ENCODE measurements at places on chromosomes 7 and 10. TPM values are rescaled to one million over a fixed set of nuclear protein-coding genes. Genes with fewer than 3 reads are reported as not detected.

Gene SLC16A9
- total RNA-seq = 0.10 TPM

Gene LOXL4
- total RNA-seq = 1.5 TPM

Gene CLEC5A
- not detected for total RNA-seq

Gene GPR85
- not detected for total RNA-seq

Gene IQCE
- 7.6 TPM for total RNA-seq

Gene ALOX5
- 0.20 TPM for total RNA-seq

Gene LIPJ
- total RNA-seq = not detected

Gene PALD1
- 8.5 TPM for total RNA-seq

Gene CYP2C19
- not detected for total RNA-seq

Gene OPN4
- total RNA-seq = not detected

Gene GNGT1
- not detected for total RNA-seq
